Cortex of kidney (tissue), 1 donor: ENCODE measurements at places on chromosomes 6 and 20.

DNA sequence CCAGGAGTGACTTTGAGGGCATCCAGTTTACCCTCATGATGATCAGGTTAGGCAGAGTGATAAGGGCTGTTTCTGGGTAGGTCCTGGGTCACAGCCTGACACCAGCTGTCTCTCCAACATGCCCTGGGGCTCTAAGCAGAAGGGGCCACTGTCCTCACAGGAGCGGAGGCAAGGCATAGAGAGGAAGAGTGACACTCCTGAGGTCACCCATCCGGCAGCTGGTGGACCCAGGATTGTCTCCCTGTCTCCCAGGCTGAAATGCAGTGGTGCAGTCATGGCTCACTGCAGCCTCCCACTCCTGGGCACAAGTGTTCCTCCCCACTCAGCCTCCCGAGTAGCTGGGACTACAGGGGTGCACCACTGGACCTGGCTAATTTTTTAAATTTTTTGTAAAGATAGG lies 12.0 kb downstream of the DLGAP4 start:
- DNase-seq: no peak

DNA sequence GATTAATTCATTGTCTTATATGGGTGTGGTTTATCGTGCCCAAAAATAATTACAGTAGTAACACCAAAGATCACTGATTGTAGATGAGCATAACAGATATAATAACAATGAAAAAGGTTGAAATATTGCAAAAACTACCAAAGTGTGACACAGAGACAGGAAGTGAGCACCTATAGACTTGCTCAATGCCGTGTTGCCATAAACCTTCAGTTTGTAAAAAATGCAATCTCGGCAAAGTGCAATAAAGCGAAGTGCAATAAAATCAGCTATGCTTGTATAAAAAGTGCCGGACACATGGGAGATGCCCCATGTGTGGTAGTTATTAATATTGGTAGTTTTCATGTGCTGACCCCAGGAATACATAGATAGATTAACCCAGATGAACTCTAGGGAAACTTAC lies 192.6 kb downstream of the NRN1 start:
- DNase-seq: no peak

- no peak for DNase-seq
Measured at GRCh38 chr20:43981540-43981939, 66.9 kb downstream of the TOX2 start.

DNA sequence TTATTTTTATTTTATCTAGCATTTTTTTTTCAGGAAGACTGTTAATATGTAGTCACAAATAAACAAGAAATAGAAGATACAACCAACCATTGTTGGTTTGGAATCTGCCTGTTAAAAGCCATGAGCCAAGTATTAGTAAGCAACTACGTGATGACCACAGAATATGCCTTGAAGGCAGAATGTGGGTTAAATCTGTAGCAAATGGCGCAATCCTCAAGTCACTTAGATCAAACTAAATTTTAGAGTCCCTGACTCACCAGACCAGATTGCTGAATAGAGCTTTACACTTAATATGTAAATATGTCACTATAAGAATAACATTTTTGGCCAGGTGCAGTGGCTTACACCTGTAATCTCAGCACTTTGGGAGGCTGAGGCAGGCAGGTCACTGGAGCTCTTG lies 800.1 kb upstream of the CITED2 start:
- no peak for DNase-seq

DNA sequence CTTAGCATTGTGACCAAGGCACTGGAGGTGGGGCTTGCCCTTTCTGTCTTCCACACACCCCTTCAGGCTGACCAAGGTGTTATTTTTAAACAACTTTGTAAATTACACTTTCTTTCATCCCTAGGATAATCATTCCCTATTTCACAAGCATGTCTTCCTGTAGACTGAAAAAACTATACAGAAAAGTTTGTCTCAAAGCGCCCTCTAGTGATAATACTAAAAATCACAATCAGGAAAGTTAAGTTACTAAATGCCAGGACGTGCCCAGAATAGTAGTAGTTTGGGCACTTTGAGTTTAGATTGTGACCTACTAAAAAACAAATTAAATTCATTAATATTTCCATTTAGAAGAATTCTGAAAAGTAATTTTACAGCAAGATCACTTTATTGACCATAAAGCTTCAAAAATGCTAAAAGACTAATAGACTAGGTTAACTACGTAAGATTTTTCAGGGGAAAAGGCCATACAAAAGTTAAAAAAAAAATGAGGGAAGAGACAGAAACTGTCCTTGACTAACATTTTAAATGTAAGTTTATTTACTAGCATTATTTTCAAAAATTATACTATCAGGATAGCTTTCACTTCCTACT lies 123.3 kb upstream of the DUSP22 start:
- no peak for DNase-seq

DNA sequence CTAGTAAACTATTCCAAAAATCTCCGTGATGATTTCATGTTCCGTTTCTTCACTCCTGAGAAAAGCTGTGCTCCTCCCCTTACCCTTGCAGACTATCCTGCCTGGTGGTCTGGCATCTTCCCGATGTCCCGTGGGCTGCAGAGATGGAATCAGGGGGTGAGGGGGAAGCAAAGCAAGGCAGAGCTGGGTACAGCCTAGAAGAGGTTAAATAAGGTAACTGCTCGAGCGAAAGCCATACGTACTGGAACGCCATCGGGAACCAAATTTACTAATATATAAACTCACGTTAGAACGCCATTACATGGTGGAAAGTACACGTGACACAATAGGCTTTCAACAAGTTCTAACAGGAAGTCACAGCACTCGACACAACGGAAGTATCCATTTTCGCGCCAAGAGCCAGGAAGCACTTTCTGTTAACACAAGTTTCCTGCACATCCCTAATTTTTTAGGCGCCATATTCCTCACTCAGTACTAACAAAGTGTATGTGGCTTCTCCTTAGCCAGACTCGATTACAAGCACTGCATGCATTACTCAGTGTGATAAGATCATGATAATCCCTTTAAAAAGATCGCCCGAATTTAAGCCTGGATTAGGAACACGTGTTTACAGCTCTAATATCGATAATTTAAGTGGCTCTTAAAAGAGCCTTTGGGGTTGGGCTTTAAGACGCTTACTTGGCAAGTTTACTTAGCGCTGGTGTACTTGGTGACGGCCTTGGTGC lies 101.6 kb upstream of the PRSS16 start:
- DNase-seq: no peak

- DNase-seq: no peak
Measured at GRCh38 chr20:38173237-38174156, 8.4 kb upstream of the TGM2 start.

- DNase-seq: no peak
Measured at GRCh38 chr20:41345729-41346067, 5.1 kb downstream of the LPIN3 start.

DNA sequence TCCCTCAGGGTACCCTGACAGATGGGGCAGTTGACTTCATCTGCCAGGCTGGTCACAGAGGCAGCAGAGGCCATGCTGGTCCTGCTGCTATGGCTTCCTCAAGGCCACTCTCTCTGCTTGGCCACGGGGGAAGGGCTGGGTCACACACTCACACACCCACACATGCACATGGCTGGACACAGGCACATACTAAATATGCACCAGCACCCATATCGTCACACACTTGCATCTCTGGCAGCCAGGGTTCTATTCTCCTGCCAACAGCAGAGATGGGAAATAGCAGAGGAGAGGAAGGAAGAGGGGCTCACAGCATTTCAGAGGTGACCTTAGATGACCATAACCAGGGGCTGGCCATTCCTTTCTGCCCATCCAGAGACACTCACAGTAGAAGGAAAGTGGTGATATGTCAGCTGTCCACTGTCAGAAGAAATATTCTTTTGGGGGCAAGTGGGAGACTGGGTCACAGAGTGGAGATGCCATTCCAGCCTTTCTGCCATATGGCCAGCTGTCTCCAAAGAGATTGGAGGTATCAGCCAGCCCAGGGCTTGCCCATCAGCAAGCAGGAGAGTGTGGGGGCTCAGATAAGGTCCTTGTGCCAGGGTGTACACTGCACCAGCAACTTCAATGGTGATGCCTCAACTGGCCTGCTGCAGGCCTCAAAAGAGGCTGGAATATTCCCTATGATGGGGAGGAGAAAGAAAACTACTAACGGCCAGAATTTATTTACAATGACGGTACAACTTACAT lies at the start of gene TRIM10:
TSS of gene TRIM10 (minus strand) at position 427 of the 747 bp plus-strand sequence. CDS start at position 74, 353 bp downstream.
- DNase-seq: no peak

DNA sequence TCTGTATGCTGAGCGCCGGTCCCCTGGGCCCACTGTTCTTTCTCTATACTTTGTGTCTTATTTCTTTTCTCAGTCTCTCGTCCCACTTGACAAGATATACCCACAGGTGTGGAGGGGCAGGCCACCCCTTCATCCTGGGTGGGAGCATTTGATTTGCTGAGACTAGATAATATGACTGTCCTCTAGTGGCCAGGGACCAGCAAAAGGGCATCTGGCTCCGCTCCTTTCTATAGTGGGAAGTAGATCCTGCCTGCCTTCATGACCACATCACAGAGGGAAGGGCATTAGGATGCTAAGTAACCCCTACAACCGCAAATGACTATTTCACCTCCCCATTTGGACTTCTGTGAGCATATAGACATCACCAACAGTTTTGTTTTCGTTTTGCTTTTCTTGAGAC lies 64.5 kb downstream of the TRMT6 start:
- DNase-seq: no peak

DNA sequence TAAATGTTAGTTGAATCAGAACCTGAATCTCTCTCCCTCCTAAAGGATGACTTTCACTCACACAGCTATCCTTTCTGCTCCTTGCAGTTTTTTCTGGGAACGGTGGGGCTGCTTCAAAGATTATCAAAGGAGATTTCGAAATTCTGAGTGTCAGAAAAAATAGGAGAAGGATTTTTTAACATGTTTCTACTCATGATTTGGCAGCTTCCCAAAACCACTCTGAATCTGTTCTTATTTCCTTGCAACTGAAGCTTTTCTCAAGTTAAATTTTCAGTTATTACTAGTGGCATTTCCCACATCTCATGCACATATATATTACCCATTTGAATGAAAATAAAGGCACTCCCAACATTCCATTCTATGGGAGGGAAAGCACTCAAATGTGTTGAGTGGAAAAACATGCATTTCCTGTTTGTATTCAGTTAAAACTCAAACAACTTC lies 123.6 kb downstream of the LCA5 start:
- no peak for DNase-seq

DNA sequence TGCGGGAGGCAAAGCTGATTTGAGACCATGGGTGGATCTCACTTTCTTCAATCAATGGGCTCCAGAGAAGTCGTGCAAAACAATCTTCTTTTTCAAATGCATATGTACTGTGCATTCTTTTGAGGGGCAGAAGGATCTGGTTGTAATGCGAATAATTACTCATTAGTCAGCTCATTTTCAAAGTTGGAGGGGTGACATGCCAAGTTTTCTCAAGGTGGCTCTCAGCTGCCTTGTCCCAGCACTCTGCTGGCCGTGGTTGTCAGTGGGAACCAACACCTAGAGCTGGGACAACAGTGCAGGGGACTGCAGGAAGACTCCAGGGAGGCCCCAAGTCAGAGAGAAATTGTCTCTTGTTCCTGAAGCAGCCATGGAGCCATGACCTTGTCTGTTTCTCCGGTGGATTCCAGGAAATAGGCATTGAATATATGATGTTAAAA lies 25.3 kb downstream of the MYT1 start:
- DNase-seq: no peak

- DNase-seq: no peak
Measured at GRCh38 chr20:666877-667276, 8.7 kb downstream of the SCRT2 start.

DNA sequence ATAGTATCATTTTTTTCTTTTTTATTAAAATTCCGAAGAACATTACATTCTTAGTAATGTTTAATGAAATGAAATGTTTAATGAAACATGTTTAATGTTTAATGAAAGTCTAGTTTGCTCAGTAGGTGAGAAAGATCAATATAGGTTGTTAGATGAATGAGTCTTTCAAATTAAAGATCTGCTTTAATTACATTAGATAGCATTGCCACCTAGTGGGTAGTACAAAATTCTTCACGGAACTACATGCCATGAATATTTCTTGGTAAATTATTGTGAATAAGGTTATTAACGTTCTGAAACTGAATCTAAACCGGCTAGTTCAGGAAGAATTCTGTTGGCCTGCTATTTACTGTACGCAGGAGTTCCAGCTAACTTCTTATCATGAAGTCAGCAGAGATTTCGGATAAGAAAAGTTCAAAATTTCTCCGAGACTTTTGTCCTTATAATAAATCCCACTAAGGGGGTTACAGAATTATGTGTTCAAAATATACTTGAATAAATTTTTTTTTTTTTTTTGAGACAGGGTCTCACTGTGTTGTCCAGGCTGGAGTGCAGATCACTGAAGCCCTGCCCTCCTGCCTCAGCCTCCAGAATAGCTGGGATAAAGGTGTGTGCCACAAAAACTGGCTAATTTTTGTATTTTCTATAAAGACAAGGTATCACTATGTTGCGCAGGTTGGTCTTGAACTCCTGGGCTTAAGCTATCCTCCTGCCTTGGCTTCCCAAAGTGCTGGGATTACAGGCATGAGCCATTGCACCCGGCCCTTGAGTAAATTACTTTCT lies 7.9 kb upstream of the GMNN start:
- no peak for DNase-seq

GRCh38 chr20:47174456-47175243 lies 181.8 kb downstream of the ZMYND8 start:
- DNase-seq: no peak

DNA sequence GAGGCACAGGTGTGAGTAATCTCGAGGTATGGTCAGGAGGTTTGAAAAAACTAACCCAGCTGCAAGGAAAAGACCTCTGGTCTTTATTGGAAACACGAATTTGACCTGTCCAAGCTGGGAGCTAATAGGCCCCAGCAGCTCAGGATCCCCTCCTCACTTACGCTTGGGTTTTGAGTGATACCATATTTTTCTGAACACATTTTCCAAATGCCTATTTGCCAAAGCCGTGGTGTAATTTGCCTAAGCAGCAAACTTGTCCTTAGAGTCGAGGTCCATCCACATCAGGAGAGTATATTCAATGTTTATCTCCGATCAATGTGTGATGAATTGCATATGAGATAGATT lies 128.0 kb downstream of the BCAS1 start:
- no peak for DNase-seq

GRCh38 chr6:71284785-71285184 lies 3.8 kb upstream of the OGFRL1 start:
- DNase-seq: no peak

DNA sequence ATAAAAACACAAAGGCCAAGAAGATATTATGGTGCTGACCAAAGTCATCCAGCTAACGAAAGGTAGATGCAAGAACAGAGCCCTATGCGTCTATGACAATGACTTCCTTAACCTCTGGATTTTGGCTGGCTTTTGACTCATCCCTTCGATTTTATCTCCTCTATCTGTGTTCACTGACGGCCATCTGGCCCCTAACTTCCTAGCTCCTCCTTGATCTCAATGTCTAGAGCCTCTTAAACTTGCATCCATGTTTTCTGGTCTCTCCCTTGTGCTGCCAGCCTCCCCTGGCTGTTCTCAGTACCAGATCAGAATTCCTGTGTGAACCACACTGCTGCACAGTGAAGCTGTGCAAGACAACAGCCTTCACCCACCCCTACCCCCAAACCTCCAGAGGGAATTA lies 452.9 kb downstream of the UTRN start:
- DNase-seq: no peak

DNA sequence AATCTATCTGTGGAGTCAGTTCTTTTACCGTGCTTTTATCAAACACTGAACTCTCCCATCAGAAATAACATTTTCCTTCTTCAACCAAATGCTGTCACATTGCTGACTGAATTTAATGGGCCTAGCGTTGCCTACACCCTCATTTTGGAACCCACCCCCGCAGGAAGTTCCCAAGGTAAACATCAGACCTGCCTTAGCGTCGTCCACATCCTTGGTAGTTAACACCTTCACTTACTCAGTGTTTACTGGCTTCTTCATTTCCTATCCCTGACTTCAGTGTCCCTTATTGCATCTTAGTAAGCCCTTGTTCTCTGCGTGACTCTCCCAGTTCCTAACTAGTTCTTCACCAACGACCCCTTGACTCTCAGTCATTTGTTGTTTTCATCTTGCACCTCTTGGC lies 491.4 kb upstream of the SOX4 start:
- DNase-seq: no peak
